ENCODE measurements at places on chromosomes 3 and 15.

DNA sequence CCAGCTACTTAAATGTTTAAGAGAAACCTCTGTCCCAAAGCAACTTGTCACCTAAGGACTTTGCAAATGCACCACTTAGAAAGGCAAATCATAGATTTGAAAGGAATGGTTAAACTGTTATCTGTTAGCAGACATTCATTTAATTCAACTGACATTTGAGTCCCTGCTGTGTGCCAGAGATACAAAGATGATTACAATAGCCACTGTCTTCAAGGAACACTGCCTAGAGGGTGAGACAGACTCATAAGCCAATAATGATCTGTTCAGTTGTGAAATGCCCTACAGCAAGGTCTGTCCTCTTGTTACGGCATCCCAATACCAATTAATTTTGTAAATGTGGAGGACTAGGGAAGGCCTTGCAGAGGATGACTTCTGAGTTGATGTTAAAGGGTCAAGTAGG, 113.1 kb downstream of the ATG7 start:
- no peak for DNase-seq

GRCh38 chr15:23548071-23548470, 17.4 kb upstream of the MKRN3 start:
- no peak for DNase-seq

DNA sequence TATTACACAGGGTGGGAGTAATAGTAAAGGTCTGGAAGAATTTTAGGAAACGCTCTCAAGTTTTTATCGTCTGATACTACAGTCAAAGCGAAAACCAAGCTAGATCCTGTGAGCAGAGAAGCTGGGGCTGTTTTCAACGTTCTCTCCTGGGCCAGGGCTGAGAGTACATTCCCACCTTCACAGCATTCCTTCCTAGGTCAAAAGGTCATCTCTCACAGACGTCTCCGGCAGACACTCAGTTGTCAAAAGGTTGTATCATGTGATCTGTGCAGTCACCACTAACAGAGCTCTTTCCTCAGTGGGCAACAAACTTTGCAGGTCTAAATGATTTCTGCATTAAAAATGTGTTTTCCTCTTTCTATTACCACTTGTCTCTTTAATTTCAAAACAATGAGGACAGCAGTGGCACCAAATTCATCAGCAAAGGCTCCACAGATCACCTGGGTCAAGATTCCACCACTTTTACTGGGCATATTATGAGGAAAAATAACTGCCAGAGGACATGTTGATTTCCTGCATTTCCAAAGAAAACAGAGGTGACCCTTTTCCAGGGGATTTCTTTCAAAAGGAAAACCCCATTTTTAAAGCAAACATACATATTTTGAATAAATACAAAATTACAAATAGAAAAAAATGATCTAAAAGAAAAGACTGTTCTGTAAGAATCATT, 41.9 kb downstream of the MEIS2 start:
- no peak for DNase-seq

- DNase-seq, result no peak
Observed at GRCh38 chr3:158167737-158168557, 58.1 kb downstream of the RSRC1 start.

- no peak for DNase-seq
Observed at GRCh38 chr3:51514210-51514609, 14.4 kb upstream of the DCAF1 start.

All from activated CD4-positive, alpha-beta T cell treated with anti-CD3 and anti-CD28 coated beads, Interleukin-2, amount 50 U/mL, for 24 hours (primary cell).